ENCODE measurements at places on chromosomes 12 and 14.

GRCh38 chr12:51832354-51833107 lies 16.0 kb downstream of the FIGNL2 start:
- no peak for DNase-seq

DNA sequence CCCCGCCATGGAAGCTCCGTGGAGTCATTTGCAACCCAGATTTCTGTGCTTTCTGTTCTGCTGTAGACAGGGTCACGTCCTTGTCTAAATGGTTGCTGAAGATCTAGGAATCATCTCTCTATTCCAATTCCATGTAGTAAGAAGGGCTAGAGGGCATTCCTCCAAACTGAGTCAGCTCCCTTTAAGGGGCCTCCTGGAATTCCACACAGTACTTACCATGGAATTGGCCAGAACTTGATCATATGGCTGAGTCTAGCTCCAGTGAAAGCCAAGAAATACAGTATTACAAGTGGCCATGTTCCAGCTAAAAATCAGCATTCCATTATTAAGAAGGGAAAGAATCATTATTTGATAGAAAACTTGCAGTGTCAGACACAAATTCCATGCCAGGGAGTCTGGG lies 171.9 kb downstream of the PRKCH start:
- no peak for DNase-seq

DNA sequence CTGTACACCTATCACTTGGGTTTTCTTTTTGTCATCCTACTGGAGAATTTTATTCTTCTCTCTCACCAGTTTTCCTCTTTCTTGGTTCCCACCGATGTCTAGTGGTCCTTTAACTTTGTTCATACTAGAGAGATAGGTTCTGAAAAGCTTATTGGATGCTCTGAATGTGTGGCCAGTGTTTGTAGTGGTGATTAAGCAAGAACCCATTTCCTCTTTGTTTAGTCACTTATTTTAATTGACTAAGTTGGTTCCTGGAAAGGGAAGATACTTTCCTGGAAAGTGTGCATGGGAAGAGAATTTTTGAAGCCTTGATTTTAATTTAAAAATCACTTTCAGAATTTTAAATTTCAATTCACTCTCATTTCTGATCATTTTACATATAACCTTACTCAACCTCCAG lies 127.2 kb downstream of the OTOGL start:
- DNase-seq = no peak

GRCh38 chr12:79424109-79424721 lies 266.5 kb downstream of the PAWR start:
- no peak for DNase-seq

GRCh38 chr14:68463705-68464374 lies 329.0 kb downstream of the ZFP36L1 start:
- no peak for DNase-seq

- DNase-seq = peak; percentile 19
Measured at GRCh38 chr14:65462411-65462810, 49.9 kb downstream of the FUT8 start.
